ENCODE measurements at places on chromosomes 3 and 15.

GRCh38 chr3:195873971-195874370 is 34.4 kb downstream of the TNK2 start:
- DNase-seq, result no peak

DNA sequence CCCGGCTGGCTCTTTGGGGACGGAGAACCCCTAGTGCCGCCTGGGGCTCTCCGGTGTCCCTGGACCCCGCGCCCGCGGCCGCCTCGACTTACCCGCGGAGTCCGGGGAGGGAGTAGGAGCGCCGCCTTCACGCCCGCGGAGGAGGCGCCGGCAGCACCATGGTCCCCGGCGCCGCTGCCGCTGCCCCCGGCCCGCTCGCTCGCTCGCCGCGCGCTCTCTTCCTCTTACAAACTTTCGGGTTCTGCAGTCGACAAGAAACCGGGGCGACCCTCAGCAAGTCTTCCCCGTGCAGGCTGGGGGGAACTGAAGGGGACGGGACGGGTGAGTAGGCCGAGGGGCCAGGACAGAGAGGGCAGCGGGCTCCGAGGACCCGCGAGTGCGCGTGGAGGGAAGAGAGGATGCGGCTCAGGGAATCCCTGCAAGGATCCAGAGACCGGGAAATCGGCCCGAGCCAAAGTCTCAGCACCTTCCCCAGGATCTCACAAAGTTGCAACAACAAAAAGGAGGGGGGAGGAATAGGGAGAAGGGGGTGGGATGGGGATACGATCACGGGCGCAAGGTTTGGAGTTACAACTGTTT is 2.0 kb downstream of the FOXP1 start:
- peak; percentile 45 for DNase-seq

- DNase-seq, result no peak
Measured at GRCh38 chr3:56753206-56753820, 48.4 kb downstream of the ARHGEF3 start.

GRCh38 chr15:90871716-90872485 is 3.5 kb downstream of the FURIN start:
- DNase-seq, result peak; percentile 56

GRCh38 chr3:22189616-22190015 is 438.6 kb upstream of the ZNF385D start:
- no peak for DNase-seq

DNA sequence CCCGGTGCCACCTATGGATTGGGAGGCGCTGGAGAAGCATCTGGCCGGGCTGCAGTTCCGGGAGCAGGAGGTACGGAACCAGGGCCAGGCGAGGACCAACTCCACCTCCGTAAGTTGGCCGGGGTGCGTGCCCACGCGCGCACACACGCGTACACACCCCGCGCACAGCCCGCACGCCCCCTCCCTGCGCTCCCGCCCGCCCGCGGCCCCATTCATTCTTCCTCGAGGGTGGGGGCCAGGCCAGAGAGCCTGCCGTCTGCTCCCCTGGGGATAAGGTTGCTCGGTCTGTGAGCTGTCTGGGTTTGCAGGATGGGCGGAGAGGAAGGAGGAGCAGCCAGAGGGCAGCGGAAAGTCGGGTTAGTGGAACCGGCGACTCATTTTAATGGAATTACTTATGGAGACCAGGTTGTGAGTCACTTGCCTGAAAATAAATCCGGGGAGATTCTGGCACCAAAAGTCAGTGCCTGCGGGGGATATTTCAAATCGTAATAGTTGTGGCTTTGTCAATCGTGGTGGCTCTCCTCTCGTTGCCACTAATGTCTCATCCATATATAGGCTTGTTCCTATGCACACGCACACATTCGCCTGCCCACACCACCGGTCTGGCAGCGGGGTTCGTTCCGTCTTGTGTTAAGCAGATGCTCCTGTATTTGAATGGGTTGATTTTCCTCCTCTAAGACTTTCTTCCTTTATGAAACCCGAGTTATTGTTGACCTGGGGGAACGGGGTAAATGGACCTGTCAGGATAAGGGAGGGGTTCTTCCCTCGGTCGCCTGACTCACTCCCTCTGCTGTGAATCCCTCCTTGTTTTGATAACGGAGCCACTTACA is 223.4 kb upstream of the IL12A start:
- DNase-seq, result peak; percentile 54

Measured in WTC11 (cell line).